NCI-H460 (cell line): ENCODE measurements at places on chromosomes 6 and 20.

DNA sequence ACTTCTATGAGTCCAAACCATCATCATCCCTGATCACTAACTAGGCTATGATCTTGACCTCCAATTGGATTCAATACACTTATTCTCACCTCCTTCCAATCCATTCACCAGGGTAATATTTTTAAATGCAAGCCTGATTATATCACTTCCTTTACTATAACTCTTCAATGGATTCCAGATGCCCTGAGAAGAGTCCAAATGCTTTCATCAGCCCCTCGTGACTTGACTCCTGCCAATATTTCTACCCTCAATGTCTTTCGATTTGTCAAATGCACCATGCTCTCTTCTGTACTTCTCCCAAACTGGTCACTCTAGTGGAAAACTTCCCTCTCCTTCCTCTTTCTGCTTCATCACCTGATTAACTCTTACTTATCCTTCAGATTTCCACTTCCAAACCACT, 70.8 kb downstream of the CD164 start:
- no peak for DNase-seq

DNA sequence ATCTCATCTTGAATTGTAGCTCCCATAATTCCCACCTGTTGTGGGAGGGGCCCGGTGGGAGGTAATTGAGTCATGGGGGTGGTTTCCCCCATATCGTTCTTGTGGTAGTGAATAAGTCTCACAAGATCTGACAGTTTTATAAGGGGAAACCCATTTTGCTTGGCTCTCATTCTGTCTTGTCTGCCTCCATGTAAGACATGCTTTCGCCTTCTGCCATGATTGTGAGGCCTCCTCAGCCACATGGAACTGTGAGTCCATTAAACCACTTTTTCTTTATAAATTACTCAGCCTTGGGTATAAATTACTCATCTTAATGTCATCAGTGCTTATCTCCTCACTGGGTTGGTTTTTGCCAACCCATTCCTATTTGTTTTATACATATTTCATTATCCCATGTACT, 142.0 kb upstream of the GMDS start:
- DNase-seq, result no peak

DNA sequence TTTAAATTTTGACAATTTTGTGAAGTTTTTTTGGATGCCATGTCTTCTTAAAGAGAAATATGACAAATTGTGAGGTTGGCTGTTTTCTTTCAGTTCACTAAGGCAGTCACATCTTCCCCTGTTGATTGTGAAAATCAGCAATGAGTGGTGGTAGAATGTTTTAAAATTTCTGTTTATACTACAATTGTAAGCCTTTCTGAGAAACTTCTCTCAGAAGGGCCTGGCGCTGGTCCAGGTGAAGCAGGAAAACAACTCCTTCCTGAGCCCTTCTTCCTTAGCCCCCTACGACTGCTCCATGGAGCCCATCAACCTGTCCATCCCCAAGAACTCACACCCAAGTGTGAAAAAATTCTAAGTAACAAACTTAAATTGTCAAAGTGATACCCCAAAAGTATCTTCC, 80.6 kb downstream of the SSR1 start:
- DNase-seq, result no peak

- no peak for DNase-seq
These were observed 100.8 kb downstream of the HIVEP2 start for GRCh38 chr6:142844065-142844755.

DNA sequence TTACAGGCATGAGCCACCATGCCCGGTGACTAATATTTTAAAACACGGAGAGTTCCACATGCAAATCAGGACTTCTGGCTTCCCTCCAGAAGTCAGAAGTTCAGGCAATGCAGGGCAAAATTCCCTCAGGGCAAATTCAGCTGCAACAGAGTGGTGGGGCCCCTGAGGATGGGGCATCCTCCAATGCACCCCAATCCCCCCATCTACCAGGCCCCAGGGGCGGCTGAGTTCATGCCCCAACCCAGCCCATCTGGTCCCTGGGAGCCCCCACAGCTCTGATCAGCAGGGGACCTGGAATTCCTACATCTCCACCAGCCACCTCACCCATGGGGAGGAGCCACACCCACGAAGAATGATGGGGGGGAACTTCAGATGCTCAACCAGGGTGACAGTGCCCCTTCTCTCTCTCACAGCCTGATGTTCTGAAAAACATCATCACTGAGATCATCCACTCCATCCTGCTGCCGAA, 22.6 kb downstream of the BPIFB1 start:
- no peak for DNase-seq

- no peak for DNase-seq
These were observed 27.8 kb downstream of the LRRN4 start for GRCh38 chr20:6026051-6026450.

GRCh38 chr20:44961011-44961869, 1.0 kb upstream of the TOMM34 start:
- no peak for DNase-seq

- no peak for DNase-seq
These were observed 50.6 kb upstream of the MAP7 start for GRCh38 chr6:136600818-136601217.

GRCh38 chr6:32271429-32271828, 47.6 kb upstream of the NOTCH4 start:
- DNase-seq, result no peak

DNA sequence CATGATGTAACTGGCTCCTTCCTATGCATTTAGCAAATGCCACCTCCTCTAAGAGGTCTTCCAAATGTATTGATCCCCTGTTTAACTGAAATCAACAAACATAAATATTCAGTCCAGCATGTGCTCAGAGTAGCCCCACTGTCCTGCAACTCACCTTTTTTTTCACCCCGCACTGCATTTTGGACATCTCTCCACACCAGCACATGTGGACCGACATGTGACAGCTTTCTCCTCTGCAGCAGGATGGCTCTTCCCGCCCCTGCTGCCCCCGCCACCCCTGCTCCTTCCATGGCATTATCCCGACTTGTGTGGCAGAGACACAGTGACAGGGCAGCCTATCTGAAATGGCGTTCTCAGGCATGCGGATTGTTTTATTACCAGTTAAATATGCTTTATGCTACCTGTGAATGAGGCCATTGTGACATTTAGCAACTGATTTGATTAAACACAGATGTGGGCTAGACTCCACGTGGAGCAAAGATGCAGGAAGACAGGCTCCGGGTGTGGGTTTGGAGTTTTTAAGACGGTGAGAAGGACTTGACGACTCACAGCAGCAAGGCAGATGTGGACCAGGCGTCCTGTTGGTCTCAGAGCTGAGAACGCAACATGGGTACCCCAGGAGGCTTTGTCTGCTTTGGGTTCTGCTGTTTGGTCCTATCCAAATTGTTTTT, 161.2 kb downstream of the EYA2 start:
- DNase-seq, result no peak

GRCh38 chr6:104600639-104600931, 259.1 kb downstream of the HACE1 start:
- DNase-seq, result no peak

GRCh38 chr6:81295310-81295709, 457.2 kb downstream of the TENT5A start:
- no peak for DNase-seq

GRCh38 chr20:226958-227357, at the start of gene DEFB129:
DEFB129 (plus strand) TSS chr20:227258; CDS start chr20:227289, 31 bp downstream.
- no peak for DNase-seq

DNA sequence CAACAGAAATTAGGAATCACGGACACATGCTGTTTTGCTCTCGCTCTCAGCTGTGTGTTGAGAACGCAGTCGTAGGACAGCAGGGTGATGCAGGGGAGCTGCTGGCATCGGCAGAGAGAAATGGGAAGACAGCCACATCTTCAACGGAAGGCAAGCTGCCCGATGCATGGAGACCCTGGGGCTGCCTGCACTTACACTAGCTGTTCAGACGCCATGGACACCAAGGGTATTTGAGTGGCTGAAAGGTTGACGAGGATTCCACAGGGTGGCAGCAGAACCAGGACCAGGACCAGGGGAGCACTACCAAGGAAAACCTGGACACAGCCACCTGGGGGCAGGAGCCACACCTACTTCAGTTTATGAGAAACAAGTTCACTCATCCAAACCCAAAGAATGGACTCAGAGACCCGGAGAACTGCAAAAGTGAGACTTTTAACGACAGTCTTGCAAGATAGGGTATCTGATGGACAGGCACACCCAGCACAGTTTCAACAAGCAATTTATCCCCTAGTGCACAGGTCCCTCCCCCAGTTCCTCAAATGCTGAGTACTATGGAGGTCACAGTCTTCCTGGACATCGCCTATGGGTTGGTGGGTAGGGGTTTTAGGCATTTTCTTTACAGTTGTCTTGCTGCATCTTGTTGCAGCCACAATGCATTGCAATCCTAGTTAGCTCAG, 56.3 kb upstream of the ENTPD6 start:
- no peak for DNase-seq

GRCh38 chr20:24001712-24002405, 13.3 kb upstream of the GGTLC1 start:
- no peak for DNase-seq

- DNase-seq, result peak; percentile 78
These were observed 301.8 kb downstream of the BTBD9 start for GRCh38 chr6:38337819-38338465.

DNA sequence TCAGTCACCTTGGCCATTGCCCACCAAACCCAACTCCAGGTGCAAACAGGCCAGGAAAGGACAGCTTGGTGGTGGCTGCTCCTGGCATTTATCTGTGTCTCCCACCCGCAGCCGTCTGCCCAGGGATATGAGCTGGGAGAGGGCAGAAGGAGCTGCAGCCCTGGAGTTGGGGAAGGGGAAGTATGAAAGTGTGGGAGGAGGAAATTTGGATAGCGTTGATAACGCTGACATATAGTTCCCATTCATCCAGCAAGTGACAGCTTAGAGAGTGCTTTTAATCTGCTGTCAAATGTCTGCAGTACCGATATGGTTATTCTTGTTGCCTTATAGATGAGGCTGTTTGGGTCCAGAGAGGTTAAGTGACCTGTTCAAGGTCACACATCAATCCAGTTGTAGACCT, 741 bp downstream of the KCNK16 start:
- no peak for DNase-seq

GRCh38 chr6:113433335-113433991, 423.7 kb upstream of the MARCKS start:
- peak; percentile 46 for DNase-seq

GRCh38 chr6:95693108-95693507, 115.8 kb downstream of the MANEA start:
- peak; percentile 2 for DNase-seq

DNA sequence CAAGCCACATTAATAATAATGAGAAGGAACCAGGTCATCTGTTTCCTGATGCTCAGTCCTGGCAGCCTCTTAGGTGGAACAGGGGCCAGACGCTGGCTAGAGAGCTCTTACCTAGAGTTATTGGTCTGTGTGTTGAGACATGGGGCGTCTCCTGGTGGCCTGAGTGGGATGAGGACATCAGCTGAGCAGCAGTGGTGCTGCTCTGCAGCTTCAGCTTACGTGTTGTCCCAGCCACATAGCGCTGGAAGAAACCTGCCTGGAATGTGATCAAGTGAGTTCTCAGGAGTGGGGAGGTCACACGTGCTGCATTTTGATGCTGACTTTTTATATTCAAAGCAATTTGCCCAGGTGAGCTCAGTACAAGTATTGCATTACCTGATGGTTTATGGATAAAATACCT, 355.4 kb downstream of the CDH26 start:
- DNase-seq, result no peak

DNA sequence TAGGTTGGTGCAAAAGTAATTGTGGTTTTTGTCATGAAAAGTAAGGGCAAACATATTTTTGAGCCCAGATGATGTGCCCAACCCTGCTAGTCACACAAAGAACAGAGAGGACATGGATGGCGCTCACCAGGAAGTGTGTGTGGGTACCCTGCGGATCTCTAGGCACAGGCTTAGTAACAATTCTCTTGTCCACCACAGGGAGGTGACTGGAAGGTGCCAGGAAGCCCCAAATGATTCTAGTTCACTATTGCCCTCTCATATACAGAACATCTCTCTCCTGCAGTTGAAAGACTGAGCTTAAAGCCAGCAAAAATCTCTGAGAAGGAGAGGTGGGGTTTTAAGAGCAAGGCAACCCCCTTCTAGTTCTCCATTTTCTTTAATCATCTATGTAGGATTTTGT, 272.1 kb upstream of the TAB2 start:
- no peak for DNase-seq

DNA sequence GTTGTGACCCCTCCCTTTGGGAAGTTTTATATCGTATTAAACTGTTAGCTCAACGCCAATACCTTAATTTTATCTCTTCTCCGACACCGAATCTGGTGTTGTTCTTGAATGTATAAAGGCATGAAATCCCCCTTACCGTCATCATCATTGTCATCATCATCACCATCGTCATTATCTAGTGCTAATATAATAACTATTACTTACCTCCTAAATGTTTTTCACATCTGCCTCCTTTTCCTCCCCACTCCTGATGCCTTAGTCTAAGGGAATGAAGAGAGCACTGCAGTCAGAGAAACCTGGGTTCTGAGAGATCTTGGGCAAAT, 677 bp upstream of the ZBTB24 start:
- no peak for DNase-seq

DNA sequence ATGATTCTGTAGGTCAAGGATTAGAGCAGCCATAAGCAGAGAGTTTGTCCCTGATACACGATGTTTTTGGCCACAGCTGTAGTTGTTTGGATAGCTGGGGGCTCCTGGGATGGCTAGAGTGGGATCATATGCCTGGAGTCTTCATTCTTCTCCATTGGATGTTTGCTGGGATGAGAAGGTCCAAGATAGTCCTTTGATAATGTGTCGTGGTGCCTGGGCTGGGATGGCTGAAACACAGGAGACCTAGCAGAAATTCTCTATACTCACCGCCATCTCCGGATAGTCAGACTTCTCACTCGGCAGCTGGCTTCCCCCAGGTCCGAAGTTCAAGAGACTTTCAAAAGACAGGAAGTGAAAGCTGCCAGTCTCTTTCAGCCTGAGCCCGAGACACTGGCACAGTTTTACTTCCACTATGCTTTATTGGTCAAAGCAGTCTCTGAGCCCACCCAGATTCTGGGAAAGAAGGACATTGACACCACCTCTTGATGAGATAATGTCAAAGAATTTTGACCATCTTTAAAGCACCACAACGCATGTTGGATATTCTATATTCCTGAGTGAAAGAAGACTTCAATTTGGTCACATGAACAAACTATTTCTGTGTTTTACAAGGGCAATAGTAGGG, 16.0 kb downstream of the MARCKS start:
- no peak for DNase-seq

DNA sequence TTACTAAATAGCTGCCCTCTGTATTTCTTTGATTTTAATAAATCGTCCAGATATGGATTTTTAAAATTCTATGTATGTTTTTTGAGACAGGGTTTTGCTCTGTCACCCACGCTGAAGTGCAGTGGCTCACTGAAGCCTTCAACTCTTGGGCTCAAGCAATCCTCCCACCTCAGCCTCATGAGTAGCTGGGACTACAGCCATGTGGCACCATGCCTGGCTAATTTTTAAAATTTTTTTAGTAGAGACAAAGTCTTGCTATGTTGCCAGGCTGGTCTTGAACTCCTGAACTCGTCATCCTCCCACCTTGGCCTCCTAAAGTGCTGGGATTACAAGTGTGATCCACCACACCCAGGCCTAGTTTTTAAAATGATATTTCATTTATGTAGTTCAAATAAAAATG, 47.4 kb upstream of the DDR1 start:
- no peak for DNase-seq
